ENCODE measurements at places on chromosomes 7 and 10.
A peak's percentile ranks its signal among the peaks of the same experiment; 100 is the strongest.

DNA sequence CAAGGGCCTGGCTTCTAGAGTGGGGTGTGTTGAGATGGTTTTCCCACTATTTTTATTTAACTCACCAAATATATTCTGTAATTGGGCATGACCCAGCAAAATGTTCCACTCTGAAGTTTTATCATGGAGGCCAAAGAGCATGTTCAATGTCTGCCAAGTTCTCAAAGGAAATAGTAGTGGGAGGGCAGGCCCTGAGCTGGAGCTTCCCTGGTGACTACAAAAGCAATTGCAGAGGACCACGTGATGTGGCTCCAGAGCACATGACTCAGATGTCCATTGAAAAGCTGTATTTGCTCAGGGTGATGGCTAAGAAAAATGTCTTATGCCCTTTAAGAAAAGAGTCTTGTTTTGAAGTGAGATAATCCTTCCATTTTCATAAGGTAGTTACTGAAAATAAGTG is 1024.8 kb downstream of the LRMDA start:
- no peak for DNase-seq

DNA sequence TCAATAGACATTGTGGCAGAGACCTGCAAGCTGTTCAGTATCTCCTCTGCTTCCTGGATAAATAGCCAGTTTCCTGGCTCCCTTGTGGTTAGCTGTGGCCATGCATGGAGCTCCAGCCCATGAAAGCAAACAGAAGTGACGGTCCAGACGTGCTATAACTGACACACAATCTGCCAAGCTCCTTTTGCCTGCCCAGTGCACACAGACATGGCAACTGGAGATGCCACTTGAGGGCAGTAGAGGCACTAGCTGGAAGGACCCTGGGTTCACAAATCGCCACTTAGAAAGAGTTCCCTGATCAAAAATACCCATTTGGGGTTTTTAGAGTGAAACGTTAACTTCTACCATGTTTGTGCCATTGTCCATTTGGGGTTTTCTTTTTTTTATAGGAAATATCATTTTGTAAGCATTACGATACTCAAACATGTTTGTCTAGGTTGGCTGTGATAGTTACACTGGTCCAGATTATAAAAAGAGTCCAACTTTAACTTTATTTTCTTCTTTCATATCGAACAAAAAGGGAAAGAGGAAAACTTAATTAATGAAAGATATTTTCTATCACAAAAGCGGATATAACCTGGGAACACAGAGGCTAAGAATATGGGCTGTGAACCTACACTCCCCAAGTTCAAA is 31.3 kb downstream of the KIN start:
- peak; percentile 4 for DNase-seq

GRCh38 chr10:99648717-99649116 is 10.6 kb upstream of the ENTPD7 start:
- no peak for DNase-seq

DNA sequence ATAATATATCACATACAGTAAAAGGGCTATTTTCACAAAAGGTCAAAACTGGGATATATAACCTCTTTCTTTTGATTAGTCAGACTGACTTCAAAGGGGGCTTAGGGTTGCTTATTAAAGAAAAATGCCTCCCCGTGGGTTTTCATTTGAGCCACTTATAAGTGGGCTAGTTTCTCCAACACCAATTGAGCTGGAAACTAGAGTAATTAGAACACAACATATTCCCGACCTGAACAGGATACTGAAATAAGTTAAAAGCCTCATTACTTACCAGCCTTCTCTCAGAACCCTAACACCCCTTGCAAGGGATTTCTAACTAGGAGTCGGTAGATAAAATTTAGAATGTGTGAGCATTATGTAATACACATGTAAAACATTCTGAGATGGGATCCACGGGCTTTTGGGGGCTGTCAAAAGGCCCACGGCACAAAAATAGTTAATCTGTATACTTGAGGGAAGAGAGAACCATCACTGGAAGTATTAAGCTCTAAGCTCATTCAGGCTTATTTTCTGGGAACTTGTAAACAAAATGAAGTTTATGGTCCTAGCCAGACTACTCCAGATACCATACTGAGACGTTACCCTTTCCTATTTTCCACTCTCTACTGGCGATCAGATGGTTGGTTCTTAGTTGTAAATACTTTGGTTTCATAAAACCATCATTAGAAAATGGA is 29.3 kb upstream of the KMT2E start:
- DNase-seq = no peak

- peak; percentile 6 for DNase-seq
Measured at GRCh38 chr10:95906677-95907455, 909 bp upstream of the CC2D2B start.

GRCh38 chr7:81211204-81211933 is 292.5 kb upstream of the SEMA3C start:
- DNase-seq = no peak

GRCh38 chr10:10589540-10590303 is 427.9 kb upstream of the CELF2 start:
- no peak for DNase-seq

DNA sequence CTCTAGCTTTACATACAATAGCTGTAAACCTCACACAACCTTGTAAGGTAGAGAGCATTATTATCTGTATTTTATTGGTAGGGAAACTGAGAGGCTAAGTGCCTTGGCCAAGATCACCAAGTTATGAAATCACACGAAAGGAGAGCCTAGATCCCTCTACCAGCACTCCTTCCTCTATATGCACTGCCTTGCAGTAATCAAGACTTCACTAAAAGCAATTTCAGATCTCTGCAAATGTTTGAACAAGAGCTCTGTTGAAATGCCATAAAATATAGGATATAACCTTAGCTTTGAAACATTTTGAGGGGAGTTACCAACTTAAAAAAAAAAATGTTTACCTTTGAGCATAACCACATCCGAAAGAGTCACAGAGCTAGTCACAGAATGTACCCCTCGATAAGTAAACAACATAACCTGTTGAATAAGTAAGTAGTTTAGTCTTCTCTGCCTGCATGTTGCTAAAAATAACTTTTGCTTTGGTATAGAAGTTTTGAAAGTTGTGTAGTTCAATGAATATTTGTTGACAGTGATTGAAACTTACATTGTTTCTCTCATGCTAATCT is 709.4 kb downstream of the AUTS2 start:
- no peak for DNase-seq

DNA sequence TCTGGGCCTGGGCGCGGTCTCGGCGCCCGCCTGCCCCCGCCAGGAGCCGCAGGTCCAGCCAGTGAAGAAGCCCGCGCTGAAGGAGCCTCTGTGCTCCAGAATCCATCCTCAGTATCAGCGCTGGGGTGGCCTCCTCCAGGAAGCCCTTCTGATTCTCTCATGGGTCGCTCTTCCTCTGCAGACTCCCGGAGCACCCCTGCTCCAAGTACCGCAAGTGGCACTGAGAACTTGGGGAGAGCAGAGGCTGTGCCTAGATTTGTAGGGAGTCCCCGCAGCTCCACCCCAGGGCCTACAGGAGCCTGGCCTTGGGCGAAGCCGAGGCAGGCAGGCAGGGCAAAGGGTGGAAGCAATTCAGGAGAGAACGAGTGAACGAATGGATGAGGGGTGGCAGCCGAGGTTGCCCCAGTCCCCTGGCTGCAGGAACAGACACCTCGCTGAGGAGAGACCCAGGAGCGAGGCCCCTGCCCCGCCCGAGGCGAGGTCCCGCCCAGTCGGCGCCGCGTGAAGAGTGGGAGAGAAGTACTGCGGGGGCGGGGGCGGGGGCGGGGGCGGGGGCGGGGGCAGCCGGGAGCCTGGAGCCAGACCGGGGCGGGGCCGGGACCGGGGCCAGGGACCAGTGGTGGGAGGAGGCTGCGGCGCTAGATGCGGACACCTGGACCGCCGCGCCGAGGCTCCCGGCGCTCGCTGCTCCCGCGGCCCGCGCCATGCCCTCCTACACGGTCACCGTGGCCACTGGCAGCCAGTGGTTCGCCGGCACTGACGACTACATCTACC is at the start of gene ALOX5:
Gene ALOX5, plus strand, starts transcription at position 641 of the 774 bp plus-strand sequence. Its CDS starts 64 bp downstream, at position 705.
- DNase-seq = no peak

DNA sequence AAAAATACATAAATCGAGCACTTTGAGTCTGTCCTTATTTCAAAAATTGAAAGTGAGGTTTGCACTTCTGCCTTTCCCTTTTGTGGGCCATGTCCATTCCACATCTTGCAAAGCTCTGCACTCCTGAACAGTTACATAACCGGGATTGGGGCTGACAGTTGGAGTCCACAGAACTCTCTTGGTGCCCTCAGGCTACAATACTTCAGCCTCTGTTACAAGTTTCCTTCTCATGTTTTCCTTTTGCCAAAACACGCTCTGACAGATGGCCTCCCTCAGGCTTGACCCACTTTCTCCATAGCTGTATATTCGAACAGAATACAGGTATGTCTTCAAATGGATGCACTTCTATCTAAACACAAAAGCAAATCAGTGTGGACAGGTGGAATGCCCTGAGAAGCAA is 335.9 kb downstream of the WDR37 start:
- DNase-seq = no peak

- DNase-seq = no peak
Measured at GRCh38 chr10:131689016-131689415, 211.8 kb upstream of the PPP2R2D start.

DNA sequence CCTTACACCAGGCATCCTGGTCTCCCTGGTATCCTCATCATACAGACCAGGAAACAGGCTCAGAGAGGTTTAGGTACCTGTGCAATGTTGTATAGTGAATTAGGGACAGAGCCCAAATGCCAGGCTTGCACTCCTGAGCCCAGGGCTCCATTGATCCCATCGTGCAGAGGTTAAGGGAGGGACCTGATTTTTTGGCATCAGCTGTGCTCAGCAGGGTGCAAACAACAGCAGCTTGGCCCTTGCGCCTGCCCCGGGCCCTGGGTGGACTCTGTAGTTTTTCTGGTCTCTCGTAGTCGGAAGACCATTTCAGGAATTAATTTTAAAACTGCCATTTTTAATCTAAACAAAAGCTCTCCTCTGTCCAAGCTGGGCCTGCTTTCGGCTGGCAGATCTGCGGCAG is 79.2 kb downstream of the COL26A1 start:
- DNase-seq = no peak

- no peak for DNase-seq
Measured at GRCh38 chr10:75887992-75888680, 456.7 kb downstream of the LRMDA start.

GRCh38 chr7:6158424-6159096 is 113.9 kb downstream of the CYTH3 start:
- DNase-seq = no peak

GRCh38 chr10:32171204-32171603 is 115.0 kb upstream of the KIF5B start:
- DNase-seq = no peak

- DNase-seq = no peak
Measured at GRCh38 chr10:63168821-63169462, 35.8 kb downstream of the NRBF2 start.

DNA sequence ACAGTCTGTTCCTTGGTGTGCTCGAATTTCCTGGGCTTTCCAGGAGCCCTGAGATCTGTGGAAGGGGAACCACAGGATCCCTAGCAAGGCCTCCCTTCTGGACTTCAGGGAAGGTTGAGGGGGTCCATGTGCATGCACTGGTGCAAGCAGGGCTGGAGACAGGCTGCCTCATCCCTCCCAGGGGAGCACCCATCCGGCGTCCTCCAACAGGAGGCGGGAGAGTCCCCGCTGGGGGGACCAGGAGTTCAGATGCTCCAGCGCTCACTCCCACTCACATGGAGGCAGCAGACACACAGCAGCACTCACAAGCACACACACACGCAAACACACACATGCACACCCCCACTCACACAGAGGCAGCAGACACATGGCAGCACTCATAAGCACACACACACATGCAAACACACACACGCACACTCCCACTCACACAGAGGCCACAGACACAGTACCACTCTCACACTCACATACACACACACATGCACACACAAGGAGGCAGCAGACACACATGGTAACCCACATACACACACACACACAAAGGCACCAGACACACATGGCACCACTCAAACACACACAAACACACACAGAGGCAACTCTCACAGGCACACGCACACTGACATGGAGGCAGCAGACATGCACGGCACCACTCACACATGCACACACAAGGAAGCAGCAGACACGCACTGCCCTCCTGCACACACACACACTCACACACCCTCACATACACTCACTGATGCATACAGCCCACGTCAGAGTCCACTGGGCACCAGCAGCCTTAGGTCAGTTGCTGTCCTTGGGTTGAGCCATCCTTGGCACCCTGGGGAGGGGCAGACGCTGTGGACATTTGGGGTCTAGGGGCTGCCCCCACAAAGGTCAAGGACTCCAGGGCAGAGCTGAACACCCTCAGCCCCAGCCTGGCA is 247.0 kb upstream of the PPP2R2D start:
- no peak for DNase-seq

DNA sequence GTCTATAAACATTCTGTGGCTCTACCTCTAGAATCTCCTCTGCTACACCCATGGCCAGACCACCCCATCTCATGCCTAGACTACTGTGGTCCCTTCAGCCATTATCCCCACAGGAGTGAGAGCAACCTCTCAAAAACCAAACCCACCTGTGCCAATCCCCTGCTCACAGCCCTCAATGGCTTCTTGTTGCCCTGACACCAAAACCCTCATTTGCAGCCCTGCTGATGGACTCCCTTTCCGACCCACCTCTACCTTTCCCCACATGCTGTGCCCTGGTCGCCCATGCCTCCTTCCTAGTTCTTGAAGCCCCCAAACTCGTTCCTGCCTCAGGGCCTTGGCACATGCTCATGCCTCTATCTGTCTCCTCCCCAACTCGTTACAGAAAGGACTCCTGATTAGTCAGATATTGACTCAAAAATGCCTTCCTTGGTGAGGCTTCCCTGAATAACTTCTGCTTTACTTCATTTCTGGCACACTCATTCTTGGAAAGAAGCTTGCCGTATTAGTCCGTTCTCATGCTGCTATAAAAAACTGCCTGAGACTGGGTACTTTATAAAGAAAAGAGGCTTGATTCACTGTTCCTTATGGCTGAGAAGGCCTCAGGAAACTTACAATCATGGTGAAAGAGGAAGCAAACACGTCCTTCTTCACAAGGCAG is 104.2 kb downstream of the TEX36 start:
- no peak for DNase-seq

- no peak for DNase-seq
Measured at GRCh38 chr10:110618230-110618610, 25.9 kb upstream of the RBM20 start.

DNA sequence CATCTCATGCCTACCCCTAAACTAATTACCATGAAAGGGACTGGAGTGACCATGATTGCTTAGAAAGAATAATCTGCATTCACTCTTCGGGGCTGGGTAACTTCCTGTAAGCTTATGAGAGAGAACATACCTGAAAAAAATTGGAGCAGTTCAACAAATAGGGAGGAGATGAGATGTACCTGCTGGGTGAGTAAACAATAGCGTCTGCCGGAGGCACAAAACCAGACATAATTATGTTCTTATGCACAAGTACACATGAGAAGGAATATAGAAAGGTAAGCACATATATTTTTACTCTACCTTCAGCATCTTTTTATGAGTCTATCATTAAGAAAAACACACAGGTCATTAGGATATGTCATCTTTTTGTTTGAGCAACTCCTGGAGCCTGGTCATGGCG is 224.6 kb upstream of the FERD3L start:
- no peak for DNase-seq

Data from T-cell (primary cell).